ENCODE measurements at places on chromosomes 4 and X.

- no peak for DNase-seq
Observed at GRCh38 chrX:46687619-46688018, 71.3 kb downstream of the SLC9A7 start.

DNA sequence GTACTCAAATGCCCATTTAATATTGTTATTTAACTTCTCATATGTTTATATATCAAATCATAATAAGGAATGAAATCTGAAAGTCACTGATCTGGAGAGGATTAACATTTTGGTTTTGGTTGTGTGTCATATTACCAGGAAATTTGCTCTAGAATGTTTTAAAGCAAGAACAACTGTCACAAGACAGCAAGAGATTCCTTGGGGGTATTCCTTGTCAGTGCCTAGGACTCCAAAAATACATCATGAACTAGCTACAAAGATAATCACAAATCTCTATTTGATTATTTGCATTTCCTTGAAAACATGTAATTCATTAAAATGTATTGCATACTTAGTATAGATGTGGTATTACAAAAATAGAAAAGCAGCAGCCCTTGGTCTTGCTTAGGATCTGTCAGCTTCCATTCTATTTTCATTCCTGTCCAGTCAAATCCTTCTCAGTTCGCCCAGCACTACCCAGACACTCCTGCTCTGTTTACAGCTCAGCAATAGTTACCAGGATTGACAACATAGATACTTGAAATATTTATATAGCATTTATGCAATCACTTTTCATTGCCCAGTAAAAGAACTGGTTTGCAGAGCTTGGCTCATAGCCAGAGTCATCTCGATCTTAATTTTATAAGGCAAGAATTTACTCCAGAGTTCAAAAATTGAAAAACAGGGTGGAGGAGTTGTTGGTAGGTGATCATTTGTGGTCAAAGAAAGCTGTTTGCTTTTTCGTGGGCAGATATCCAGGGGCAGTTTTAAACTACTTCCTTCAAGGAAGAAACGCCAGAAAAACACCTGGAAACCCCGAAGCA, 9.2 kb upstream of the BMP3 start:
- no peak for DNase-seq

DNA sequence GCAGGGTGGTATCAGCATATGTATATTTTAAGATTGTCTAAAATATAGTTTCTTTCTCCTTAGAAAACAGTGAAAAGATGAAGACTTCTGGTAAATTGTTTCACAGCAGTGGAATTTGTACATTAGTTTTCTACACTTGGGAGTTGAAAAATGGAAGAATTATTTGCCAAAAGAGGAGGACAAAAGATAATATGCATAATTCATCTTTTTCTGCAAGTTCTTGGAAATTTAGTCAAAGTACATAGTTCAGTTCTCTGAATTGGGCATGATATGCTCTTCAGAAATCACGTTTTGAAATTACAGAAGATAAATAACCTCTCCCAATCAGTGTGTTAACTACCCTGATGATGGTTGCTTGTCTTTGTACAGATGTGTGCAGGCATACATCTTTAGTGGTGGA, 47.0 kb downstream of the RBPJ start:
- no peak for DNase-seq

DNA sequence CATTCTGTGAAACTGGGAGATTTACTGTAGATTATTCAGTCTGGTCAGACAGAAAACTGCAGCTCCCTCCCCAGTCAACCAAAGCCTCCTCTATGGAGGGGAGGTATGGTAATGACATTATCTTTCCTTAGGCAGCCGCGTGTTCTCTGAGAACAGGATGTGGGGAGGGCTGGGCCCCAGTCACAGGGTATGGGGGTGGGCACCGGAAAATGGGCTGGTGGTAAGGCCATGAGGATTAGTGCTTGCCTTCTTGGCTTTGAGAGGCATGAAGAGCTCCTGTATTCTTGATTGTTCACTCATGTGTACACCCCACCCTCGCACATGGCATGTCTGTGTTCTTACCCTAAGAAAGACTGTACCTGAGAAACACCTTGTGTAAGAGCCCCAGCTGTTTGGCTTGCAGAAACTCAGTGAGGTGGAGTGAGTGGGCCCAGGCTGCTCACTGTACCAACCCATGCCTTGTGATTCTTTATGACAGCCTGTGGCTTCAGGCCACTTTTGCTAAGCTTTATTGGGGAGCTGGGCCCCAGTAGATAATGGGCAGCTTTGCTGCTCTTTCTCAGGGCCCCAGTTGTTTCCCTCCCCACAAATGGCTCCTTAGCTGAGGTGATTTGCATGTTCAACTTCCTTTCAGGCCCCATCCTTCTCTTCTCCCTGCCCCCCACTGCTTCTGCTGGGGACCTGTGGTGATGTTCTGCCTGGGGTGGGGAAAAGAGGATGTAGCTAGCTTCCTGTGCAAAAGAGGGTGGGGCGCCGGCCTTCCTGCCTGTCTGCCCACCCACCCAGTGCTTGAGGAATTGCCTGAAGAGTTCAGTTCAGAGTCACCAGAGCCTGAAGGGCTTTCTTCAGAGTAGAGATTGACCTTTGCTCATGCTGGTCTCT, 30.7 kb downstream of the MSN start:
- peak; percentile 39 for DNase-seq

DNA sequence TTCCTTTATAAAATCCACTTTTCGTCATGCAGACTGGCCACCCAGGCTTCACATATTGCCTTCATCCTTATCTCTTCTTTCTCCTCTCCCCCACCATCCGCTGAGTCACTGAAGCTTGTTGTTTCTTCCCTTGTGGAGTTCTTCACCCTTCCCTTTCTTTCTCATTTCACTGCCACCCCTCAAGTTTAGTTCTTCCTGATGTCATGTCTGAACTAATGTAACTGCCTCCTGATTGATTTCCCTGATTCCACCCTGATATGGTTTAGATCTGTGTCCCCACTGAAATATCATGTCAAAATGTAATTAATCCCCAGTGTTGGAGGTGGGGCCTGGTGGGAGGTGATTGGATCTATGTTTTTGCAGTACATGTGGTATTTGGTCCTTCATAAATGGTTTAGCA, 151.4 kb downstream of the CPEB2 start:
- no peak for DNase-seq

GRCh38 chr4:26916195-26916594, 55.6 kb downstream of the STIM2 start:
- DNase-seq: no peak

GRCh38 chr4:94924566-94924965, 166.8 kb downstream of the BMPR1B start:
- DNase-seq: no peak

GRCh38 chr4:80009806-80010205, 63.2 kb downstream of the ANTXR2 start:
- DNase-seq: no peak

GRCh38 chr4:153611679-153612078, 72.4 kb upstream of the TLR2 start:
- DNase-seq: no peak

- no peak for DNase-seq
Observed at GRCh38 chr4:5554376-5554775, 154.0 kb downstream of the EVC2 start.

GRCh38 chr4:187491286-187491685, 504.3 kb upstream of the ZFP42 start:
- DNase-seq: no peak

- no peak for DNase-seq
Observed at GRCh38 chrX:28901637-28902036, 314.4 kb downstream of the IL1RAPL1 start.

- no peak for DNase-seq
Observed at GRCh38 chr4:135724421-135724820, 1522.8 kb upstream of the PABPC4L start.

DNA sequence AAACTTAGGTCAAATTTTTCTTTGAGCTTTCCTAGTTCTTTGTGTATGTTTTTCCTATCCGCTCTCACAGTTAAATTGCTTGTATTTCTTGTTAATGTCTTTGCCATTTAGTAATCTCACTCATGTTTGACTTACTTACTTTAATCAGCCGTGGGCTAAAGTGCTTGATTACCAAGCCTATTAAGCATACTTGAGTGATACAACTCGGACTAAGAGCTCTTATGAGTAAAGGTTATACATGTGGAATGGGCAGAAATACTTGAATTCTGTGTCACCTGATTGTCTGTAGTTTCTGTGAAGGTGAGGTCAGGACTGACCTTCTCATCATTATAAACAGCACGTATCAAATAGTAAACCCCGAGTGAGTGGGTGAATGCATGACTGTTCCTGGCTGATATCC, 664.5 kb downstream of the PDHA2 start:
- DNase-seq: no peak

DNA sequence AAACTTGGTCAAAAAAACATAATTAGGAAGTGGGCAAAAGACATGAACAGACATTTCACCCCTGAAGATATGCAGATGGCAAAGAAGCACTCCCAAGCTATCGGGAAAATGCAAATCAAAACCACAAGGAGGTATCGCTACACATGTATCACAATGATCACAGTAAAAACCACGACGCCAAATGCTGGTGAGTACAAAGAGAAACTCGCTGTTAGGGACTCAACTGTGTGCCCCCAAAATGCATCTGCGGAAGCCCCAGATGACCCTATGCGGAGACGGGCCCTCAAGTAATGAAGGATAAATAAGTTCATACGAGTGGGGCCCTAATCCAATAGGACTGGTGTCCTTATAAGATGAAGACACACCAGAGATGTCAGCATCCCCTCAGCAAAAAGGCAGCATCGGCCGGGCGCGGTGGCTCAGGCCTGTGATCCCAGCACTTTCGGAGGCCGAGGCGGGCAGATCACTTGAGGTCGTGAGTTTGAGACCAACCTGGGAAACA, 10.2 kb downstream of the GAK start:
- DNase-seq: peak; percentile 69

DNA sequence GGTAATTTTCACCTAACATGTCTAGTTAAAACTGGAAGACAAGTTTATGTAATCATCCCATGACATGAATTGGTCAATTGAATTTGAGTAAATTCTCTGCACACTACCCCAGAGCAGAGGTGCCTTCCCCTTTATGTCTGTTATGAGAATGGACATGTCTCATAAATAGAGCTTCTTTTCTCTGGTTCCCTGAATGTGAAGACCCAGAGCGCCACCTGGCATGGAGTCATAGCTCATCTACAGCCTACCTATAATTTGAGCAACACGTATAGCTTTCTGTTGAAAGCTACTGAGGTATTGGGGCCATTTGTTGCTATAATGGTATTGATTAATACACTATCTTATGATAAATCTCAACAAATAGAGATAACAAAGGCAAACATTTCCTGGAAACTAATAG, 626.5 kb upstream of the GALNTL6 start:
- no peak for DNase-seq

GRCh38 chrX:74231625-74232024, 72.4 kb upstream of the ZCCHC13 start:
- DNase-seq: no peak

- no peak for DNase-seq
Observed at GRCh38 chr4:26085551-26085950, 171.5 kb downstream of the SMIM20 start.

GRCh38 chr4:42101446-42101975, 50.9 kb downstream of the BEND4 start:
- no peak for DNase-seq

GRCh38 chr4:151202851-151203455, 74.0 kb upstream of the PRSS48 start:
- no peak for DNase-seq

GRCh38 chr4:73715659-73716058, 24.7 kb upstream of the CXCL8 start:
- no peak for DNase-seq

DNA sequence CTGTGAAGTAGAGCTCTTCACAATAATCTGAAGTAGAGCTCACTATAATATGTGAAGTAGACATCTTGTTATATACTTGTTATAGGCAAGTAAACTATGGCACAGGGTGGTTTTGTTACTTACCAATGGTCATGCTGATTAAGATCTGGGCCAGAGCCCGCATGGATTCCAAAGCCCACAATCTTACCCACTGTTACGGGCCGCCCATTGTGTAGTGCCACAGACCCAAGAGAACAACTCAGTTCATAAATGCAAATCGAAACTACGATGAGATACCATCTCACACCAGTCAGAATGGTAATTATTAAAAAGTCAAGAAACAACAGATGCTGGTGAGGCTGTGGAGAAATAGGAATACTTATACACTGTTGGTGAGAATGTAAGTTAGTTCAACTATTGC, 46.9 kb upstream of the CT47C1 start:
- no peak for DNase-seq

GRCh38 chr4:24640366-24640765, 56.0 kb upstream of the DHX15 start:
- no peak for DNase-seq

- DNase-seq: no peak
Observed at GRCh38 chr4:139770361-139770760, 104.7 kb downstream of the MGST2 start.

DNA sequence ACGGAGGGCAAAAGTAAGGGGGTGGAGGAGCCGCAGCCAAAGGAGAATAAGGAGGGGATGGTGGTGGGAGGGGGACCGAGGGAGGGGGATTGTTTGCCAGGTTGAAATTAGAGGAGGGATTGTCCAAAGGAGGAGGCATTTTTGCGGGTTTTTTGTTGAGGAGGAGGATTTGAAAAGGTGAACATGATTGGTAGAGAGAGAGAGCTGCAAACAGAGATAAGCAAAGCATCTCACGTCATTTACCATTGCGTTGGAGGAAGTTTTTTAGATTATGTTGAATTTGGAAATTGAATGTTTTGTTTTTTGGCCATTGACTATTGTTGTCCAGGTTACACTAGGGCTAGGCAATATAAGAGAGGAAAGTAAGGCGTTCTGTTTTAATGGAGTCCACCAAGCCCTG, 54.5 kb upstream of the ABCB7 start:
- DNase-seq: no peak

GRCh38 chr4:166308647-166309046, 435.6 kb downstream of the TLL1 start:
- no peak for DNase-seq

- DNase-seq: no peak
Observed at GRCh38 chr4:156946516-156947424, 24.8 kb downstream of the PDGFC start.

DNA sequence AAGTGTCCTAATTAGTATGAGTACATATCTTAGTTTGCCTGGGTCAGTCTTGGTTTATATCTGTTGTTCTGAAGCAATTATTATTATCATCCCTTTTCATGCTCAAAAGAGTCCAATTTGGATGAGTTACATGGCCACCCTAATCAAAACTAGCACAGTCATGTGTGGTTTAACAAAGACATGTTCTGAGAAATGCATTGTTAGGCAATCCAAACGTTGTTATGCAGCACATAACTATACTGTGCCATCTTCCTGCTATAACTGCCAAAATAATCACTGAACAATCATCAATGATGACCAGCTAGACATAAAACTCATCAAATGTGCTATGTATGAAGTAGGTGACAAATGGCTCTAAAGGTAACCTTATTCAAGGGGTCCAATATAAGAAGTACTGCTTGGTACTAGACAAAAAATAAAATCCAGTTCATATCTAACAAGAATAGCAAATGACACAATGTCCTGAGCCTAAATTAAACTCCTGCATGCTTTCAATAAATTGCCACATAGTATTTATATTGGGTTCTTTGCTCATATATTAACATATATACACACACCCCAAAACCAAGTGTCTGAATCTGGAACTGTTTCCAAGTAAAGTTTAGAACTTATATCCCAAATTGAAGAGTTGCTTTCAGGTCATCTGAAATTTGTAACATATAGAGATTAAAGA, 41.9 kb downstream of the CNOT6L start:
- no peak for DNase-seq

GRCh38 chrX:153981231-153981630, 8.7 kb downstream of the TMEM187 start:
- no peak for DNase-seq
